Activated CD8-positive, alpha-beta memory T cell treated with anti-CD3 and anti-CD28 coated beads for 4 hours (primary cell): ENCODE measurements at places on chromosomes 1 and 21.

DNA sequence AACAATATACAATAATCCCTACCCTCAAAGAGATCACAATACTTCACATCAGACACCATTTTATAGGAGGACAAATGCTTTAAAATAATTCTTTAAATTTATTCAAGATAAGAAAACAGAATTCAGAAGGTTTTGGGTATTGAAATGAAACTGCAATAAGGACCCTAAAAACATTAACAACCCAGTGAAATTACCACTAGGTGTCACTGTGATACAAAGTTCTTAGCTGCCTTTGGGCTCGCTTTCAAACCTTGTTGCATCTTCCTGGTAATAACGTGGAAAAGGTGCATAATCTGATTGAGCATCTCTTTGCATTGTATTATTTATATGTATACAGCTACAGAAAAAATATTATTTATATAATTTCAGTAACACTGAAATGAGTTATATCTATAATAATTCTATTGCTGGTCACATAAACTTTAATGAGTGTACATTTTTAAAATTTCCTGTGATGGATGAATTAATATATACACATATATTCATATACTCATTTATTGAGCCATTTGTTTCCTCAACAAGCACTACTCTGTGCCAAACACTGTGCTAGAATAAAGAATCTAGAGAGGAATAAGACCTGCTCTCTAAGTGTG is 185.2 kb downstream of the FAF1 start:
- DNase-seq, result no peak

GRCh38 chr1:115134850-115135480 is 45.7 kb upstream of the TSPAN2 start:
- no peak for DNase-seq

- DNase-seq, result no peak
Observed at GRCh38 chr1:155296661-155297060, 4.6 kb downstream of the PKLR start.

- no peak for DNase-seq
Observed at GRCh38 chr1:21338573-21339355, 48.5 kb upstream of the ECE1 start.

DNA sequence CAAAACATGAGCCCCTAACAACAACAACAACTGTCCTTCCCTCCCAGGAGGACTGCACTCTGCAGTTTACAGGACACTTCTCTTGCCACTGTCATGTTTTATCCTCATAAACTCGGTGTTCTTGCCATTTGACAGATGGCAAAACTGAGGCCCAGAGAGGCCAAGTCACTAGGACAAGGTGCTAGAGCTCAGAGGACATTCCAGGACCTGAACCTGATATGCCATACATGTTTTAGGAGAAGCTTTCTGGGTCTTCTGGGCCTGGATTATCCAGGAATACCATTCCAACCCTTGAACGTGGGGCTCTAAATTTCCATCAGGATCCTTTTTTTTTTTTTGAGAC is 19.4 kb upstream of the TENT5B start:
- no peak for DNase-seq

- DNase-seq, result no peak
Observed at GRCh38 chr1:10835421-10835820, 39.0 kb upstream of the CASZ1 start.

- DNase-seq, result no peak
Observed at GRCh38 chr1:111147948-111148347, 7.9 kb downstream of the CEPT1 start.

DNA sequence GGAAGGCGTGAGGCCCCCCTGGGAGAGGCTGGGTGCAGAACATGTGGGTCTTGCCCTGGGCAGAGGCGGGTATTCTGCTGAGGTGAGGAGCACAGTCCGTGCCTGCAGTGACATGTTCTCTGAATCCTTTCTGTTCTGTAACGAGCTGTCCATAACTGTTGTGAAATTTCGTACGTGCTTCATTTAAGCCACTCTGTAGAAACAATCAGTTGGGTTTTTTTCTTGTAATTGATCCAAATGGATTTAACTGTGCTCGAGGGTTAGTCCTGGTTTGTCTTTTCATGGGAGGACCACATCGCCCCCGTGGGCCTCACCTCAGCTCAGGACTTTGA is 45.4 kb upstream of the DIP2A start:
- DNase-seq, result no peak

DNA sequence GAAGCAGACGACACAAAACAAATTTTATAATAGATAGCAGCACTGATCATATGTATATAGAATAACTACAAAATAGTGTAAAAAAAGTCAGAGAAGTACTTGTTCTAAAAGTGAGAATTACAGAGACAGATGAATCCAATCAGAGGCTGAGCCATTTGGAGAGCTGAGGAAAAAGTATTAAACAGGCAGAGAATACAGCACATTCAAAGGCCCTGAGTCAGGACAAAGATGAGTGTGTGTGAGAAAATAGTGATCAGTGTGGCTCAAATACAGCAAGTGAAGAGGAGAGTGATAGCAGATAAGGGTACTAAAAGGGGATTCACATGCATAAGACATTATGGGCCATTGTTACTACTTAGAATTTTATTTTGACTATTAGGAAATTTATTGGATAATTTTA is 430.6 kb upstream of the BRINP3 start:
- DNase-seq, result no peak

- no peak for DNase-seq
Observed at GRCh38 chr1:41803656-41804055, 115.1 kb downstream of the HIVEP3 start.

DNA sequence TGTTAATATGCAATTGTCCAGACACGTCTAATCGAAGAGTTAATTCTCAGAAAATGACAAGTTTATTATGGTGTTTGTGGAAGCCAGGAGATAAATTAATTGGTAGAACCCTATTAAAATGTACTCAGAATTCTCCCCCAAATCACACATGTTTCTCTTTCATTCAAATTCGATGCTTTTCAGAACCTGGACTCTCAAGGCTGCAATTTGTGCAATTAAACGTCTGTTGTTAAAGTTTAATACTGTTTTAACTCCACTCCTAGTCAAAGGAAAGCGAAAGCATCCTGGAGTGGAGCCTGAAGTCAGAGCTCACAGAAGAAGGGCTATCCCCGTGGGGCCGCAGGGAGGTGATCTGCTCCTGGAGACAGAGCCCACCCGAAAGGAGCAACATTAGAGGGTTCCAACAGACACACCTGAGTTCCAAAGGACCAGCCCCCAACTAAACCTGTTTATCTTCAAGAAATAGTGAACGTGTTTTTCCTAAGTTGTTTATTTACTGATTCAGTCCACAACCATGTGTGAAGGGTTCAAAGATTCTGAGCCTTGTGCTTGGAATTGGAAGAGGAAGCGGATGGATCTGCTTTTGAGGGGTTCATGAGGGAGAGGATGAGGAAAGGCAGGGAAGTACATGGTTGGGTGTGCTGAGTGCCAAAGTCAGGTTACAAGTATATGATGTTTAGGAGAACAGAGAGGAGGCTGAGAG is 68.0 kb upstream of the AKT3 start:
- DNase-seq, result no peak
